ENCODE measurements at places on chromosomes 2 and 18.

GRCh38 chr2:178005756-178006155, 66.8 kb downstream of the PDE11A start:
- DNase-seq: no peak

DNA sequence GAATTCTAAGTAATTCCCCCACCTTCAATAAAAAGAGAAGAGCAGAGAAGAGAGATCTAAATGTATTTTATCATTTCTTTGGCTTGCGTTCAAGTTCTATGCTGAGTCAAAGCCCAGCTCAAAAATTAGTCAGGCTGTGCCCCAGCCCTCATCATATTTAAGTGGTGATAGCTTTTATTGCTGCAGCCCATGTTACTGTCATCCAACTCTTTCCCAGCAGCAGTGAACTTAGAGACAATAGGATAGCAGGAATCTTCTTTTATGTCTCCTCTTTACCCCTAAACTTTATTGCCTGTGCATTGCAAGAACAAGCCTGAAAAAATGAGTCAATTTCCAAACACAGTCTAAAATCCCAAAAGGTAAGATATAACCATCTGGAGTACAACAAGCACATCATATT, 1599.3 kb upstream of the PIK3C3 start:
- DNase-seq: no peak

DNA sequence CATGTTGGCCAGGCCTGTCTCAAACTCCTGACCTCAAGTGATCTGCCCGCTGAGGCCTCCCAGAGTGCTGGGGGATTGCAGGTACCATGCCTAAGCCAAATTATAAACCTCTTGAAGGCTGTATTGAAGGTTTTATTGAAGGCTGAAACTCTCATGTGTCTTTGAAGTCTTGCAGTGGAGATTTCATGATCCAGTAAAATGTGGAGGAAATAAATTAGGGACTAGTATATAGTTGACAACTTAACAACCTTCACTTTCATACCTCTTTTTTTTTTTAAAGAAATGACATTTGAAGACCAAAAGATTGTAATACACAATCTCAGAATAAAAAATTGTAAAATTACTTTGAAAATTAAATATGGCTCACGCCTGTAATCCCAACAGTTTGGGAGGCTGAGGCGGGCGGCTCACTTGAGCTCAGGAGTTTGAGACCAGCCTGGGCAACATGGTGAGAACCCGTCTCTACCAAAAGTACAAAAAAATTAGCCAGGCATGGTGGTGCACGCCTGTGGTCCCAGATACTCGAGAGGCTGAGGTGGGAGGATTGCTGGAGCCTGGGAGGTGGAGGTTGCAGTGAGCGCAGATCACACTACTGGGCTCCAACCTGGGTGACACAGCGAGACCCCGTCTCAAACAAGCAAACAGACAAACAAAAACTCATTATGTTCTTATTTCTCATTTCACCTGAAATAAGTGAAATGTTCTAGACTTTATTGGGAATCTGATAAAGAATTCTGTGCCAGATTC, 8.0 kb downstream of the EML4 start:
- no peak for DNase-seq

DNA sequence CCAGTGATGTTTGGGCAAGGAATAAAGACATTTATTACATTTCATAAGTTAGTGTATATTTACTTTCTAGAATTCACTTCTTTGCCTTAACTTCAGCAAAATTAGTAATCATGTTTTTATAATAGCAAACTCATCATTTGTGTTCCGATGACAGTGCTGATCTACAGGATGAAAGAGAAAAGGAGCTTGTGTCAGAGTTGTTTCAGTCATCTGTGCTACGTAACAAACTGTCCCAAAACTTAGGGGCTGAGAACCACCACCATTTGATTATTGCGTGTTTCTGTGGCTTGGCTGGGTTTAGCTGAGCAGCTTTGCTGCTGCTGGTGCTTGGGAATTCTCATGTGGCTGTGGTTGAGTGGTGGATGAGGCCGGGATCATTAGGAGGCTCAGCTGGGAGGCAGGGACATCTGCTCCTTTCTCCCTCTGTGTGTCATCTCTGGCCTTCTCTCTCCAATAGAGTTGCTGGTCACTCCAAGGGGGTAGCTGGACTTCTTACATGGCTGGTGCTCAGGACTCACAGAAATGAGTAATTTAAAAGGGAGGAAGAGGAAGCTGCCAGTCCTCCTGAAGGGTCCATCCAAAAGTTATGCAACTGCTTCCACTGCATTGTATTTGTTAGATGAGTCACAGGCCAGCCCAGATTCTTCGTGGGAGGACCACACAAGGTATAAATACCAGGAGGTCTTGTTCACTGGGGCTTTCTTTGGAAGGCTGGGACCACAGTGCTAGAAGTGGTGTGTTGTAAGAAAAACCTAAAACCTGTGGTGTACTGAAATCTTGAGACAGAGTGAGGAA, 43.4 kb upstream of the HAAO start:
- no peak for DNase-seq

- DNase-seq: no peak
Observed at GRCh38 chr18:8469544-8470130, 139.6 kb upstream of the RAB12 start.

Measured in SK-N-MC (cell line).